Neuronal stem cell (in vitro differentiated cells): ENCODE measurements at places on chromosomes 13 and 19.

GRCh38 chr19:45939792-45940514 lies 25.4 kb upstream of the NANOS2 start:
- no peak for DNase-seq

- DNase-seq, result no peak
Observed at GRCh38 chr19:33639035-33639681, 17.4 kb downstream of the CHST8 start.

- DNase-seq, result no peak
Observed at GRCh38 chr13:112575675-112576074, 12.3 kb downstream of the TUBGCP3 start.

- DNase-seq, result no peak
Observed at GRCh38 chr13:41621716-41622431, 164.5 kb downstream of the RGCC start.

- DNase-seq, result no peak
Observed at GRCh38 chr13:63345835-63346234, 1930.2 kb upstream of the PCDH20 start.

DNA sequence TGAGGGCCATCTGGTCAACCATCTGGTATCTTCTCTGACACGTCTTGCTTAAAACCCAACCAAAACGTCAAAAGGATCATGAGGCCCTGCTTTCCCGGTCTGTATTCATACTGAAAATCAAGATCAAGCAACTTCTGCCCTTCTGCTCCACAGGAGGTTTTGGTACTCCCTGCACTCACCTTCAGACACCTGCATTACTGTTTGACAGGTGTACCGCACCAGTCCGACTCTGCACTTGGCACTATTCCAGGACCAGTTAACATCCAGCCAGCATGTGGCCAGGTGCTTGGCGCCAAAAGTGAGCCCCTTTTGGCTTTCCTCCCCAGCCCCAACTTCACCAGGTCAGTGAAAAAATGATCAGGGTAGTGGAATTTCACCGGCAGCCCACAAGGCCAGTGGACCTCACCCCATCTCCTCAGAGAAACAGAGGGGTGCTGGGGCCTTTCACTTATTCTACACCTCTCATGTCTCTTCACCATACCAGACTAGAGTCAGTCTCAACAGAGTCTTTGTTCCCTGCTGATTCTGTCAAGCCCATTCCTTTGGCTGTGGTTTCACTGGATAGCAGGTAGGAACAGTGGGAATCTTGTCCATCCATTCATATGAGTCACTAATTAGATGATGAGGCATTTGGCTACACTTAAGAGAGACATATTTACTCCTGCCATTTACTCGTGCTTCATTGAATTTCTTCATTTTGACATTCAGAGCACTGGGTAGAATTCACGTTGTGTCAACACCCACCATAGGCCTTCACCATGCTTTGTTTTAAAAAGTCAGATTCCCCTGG lies 85.3 kb downstream of the ZNF726 start:
- DNase-seq, result no peak

- no peak for DNase-seq
Observed at GRCh38 chr19:46063201-46063600, 22.4 kb upstream of the IGFL4 start.

DNA sequence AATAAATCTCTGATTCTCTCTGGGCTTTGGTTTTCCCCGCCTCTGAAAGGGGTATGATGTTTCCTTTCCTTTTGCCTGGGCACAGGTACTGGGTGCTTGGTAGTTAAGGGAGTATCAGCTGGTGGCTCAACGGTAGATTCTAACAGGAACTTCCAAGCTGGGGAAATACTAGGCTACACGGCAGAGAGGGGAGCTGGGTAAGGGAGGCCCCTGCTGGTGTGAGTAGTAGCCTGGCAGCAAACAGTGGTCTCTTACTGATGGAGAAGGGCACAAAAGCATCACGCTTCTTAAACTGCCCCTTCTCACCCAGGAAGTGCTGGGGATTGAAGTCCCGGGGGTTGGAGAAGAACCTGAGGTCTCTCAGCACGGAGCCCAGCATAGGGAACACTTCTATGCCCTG lies 26.9 kb upstream of the CYP2A7 start:
- DNase-seq, result no peak

DNA sequence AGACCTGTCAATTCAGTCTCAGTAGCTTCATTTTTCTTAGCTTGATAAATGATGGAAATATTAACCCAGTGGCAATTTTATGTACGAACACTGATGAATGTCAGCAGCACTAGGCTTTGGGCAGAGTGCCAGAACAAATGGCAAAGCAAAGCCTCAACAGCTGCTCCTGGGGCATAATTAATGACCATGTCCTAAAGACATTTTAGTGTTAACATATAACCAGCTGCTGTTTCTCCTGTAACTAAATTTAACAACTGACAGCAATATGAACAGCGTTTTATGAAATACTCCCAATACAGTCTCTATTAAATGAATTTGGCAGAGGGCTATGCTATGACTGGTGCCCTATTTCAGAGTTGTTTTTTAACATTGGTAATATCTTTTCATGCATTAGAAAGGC lies 47.1 kb downstream of the ZNF568 start:
- no peak for DNase-seq

- no peak for DNase-seq
Observed at GRCh38 chr19:49997709-49998108, 27.5 kb downstream of the VRK3 start.

GRCh38 chr13:45940061-45940460 lies 88.5 kb upstream of the SIAH3 start:
- DNase-seq, result no peak

GRCh38 chr13:24381541-24382265 lies 72.3 kb downstream of the C1QTNF9 start:
- DNase-seq, result no peak

- no peak for DNase-seq
Observed at GRCh38 chr19:12794971-12795381, 3.7 kb downstream of the JUNB start.

DNA sequence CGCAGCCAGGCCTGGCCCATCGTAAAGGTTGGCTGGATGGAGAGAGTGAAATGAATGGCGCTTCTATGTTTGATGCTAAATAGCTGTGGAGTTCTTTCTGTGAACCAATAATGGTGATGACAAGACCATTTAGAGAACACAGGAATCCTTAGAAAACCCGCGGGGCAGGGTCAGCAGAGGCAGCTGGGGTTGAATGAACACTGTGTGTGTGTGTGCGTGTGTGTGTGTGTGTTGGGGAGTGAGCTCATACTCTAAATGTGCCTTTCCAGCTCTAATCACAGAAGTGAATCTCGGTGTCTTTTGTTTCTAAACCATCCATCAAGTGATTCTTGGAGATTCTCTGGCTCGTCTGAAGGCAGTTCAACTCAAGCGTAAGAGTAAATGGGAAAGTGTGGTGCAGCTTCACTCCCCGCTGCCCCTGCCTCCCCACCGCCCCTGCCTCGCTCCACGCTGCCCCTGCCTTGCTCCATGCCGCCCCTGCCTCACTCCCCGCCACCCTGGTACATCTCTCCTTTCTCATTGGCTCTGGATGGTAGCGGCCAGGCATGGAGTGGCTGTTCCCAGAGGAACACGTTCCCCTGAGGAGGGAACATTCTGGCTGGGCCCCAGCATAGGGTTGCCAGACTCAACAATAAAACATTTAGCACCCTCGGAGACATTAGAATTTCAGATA lies 21.2 kb downstream of the TMPRSS9 start:
- DNase-seq, result peak; percentile 21

DNA sequence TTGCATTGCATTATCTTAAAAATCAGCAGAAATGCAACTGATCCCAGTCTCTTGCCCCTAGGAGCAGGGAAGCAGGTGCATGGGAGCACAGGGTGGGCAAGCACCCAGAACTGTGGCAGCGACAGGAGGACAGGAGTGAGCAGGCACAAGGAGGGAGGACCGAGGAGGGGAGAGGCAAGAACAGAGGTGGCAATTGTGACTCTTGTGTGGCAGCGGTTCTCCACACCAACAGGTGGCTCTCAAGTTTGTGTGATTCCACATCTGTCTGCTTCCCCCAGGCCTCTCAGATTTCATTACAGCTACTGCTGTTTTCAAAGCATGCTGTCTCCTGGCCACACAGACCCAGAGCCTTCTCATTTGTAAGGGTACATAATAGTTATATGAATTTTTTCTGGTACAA lies 108.5 kb downstream of the STK24 start:
- no peak for DNase-seq

GRCh38 chr19:4441994-4442818 lies 15.4 kb downstream of the UBXN6 start:
- no peak for DNase-seq

DNA sequence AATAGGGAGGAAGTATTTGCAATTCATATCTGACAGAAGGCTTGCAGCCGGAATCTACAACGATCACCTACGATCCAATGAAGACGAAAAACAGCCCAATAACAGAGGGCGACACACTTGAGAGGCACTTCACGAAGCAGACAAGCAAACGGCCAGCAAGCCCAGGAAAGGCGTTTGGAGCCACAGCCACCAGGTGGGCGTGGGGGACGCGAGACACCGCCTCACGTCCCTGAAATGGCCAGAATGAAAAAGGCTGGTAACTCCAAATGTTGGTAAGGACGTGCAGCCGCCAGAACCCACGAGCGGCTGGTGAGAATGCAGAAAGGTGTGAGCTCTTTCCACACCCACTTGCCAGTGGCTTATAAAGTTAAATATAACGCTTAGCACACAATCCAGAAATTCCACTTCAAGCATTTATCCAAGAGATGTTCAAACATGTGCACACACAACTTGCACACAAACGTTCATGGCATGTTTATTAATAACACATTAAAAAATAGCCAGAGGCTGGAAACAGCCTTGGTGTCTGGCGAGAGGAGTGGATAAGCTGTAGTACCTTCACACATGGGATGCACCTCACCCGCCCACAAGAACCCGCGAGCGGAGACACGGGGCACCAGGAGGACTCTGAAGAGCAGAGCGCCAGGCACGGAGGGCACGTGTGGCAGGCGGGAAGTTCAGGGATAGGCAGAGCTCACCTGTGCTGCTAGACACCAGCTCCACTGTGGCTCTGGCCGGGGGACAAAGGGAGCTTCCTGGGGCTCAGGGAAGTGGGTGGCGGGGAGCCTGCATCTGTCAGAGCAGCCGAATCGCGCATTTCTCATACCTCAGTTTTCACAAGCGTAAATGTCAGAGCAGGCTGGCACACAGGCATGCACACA lies 89.3 kb downstream of the SPACA7 start:
- no peak for DNase-seq

- no peak for DNase-seq
Observed at GRCh38 chr13:113049521-113049941, 56.1 kb upstream of the F7 start.

- no peak for DNase-seq
Observed at GRCh38 chr13:98900442-98900841, 77.4 kb downstream of the DOCK9 start.

GRCh38 chr19:51820831-51821446 lies 26.0 kb downstream of the FPR3 start:
- no peak for DNase-seq

DNA sequence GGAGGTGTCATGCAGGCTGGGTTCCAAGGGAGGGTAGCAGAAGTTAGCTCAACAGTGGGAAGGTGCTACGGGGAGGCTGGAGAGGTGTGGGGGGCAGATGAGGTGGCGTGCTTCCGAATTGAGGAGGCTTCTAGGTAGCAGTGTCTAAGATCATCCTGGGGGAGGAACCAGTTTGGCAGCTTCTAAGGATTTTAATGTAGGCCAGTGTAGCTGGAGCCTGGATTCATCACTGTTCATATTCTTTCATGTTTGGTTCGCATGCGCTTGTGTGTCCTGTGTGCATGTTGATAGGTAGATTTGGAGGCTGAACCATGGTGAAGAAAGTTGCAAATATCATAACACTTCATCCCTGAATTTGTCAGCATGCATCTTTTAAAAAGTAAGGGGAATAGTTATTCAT lies 86.7 kb downstream of the GPR12 start:
- DNase-seq, result no peak

- DNase-seq, result no peak
Observed at GRCh38 chr19:34229721-34230120, 24.6 kb upstream of the GARRE1 start.

- DNase-seq, result no peak
Observed at GRCh38 chr13:100454876-100455275, 133.7 kb downstream of the GGACT start.

DNA sequence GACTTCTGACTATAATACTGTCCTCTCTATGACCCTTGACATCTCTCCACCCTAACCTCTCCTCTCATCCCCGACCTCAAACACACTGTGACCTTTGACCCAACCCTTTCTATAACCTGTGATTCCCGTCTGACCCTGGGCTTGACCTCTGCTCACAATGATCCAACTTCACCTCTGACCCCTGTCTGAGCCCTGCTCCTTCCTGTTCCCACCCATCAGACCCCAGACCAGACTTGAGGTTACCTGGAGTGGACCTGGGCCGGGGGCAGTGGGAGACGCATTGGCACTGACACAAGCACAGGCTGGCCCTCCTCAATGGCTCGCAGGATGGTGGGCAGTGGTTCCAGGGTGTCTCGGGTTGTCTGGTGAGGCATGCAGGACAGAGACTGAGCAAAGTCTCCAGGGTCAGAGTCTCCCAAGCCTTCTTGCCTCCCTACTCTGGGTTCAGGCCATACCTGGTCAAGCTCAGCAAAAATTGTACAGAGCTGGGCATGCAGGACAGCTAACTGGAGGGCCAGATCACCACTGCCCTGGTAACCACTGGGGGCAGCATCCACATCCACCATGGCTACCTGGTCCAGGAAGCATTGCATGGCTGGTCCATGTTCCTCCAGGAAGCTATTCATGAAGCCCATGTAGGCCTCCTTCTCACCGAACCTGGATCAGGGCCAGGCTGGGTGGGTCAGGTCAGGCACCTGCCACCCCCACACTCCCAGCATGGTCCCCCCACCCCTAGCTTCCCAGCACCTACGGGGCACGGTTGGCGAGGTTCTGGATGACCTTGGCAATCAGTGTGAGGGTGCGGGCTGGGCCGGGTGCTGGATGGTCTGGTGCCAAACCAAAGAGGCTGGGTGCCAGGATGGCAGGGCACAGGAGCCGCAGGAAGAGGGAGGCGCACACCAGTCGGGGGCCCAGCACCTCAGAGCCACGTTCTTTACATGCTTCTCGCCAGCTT lies 4.4 kb upstream of the WIZ start:
- DNase-seq, result no peak

DNA sequence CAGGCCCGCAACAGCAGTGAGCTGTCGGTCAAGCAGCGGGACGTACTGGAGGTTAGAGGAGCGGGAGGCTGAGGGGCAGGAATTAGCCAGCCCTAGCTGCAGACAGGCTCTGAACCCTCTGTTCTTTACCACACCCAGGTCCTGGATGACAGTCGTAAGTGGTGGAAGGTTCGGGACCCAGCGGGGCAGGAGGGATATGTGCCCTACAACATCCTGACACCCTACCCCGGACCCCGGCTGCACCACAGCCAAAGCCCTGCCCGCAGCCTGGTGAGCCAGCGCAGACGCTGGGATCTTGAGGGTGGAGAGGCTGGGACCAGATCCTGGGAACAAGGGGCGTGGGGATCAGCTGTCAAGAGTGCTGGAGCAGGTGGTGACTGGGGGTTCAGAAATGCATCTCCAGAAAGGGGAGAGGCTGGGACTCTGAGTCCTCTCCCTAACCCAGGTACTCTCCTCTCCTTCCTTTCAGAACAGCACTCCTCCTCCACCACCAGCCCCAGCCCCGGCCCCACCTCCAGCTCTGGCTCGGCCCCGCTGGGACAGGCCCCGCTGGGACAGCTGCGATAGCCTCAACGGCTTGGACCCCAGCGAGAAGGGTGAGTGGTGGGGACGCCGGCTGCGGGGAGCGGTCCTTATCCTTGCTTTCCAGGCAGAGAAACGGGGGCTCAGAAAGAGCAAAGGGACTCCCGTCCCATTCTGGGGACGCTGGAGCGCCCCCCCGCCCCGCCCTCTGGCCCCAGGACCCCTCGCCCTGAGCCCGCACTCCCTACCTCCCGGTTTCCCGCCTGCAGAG lies 10.4 kb downstream of the EPS8L1 start:
- DNase-seq, result no peak

GRCh38 chr13:81148822-81149221 lies 807.9 kb upstream of the SPRY2 start:
- DNase-seq, result no peak

- DNase-seq, result no peak
Observed at GRCh38 chr13:72246396-72246795, 379.4 kb upstream of the DACH1 start.
